Activated naive CD8-positive, alpha-beta T cell treated with anti-CD3 and anti-CD28 coated beads for 36 hours (primary cell): ENCODE measurements at places on chromosomes 1 and 21.

DNA sequence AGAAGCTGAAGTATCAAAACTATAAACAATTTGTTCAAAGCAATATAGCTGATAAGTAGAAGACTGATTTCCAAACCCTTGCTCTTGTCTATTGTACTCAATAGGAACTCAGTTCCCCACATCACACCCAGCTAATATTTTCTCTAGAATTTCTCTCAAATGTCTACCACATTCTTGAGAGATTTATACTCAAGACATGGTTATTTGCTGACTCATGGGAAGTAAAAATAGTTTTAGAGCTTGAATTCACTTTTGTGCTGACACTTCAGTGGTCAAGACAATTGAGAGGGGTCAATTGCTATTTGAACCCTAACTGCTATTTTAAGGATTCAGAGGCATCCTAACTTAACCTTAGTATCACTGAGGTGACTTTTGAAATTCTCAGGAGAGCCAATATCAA is 99.0 kb downstream of the TNNI3K start:
- no peak for DNase-seq

DNA sequence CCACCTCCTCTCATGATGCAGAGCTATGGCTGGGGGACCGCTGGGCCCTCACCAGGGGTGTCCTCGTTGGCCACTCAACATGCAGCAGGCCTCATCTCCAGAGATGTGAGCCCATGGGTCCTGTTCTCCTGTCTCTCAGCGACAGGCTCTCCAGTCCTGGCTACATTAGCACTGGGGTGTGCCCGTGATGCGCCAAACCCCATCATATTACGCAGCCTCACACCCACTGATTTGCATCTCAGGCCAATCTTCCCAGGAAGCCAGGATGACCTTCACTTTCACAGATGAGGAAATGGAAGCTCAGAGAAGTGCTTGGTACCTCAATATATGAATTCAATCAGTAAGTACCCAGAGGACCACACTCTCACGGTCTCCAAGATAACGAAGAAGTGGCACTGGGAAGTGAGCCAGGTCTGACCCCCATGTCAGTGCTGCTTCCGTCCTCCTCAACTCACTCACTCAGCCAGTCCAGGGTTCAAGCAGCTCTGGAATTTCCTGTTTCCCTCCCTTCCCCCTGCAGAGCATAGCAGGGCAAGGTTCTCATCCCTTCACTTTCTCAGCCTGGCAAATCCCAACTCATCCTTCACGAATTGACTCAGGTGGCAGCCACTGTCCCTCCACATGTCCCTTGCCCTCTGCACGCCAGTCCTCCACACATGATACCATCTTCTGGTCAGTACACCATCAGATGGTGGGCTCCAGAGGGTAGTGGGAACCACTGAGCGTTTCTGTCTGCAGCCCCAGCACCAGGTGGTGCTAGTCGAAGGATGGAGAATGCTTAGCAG is 28.9 kb upstream of the EVA1B start:
- no peak for DNase-seq

DNA sequence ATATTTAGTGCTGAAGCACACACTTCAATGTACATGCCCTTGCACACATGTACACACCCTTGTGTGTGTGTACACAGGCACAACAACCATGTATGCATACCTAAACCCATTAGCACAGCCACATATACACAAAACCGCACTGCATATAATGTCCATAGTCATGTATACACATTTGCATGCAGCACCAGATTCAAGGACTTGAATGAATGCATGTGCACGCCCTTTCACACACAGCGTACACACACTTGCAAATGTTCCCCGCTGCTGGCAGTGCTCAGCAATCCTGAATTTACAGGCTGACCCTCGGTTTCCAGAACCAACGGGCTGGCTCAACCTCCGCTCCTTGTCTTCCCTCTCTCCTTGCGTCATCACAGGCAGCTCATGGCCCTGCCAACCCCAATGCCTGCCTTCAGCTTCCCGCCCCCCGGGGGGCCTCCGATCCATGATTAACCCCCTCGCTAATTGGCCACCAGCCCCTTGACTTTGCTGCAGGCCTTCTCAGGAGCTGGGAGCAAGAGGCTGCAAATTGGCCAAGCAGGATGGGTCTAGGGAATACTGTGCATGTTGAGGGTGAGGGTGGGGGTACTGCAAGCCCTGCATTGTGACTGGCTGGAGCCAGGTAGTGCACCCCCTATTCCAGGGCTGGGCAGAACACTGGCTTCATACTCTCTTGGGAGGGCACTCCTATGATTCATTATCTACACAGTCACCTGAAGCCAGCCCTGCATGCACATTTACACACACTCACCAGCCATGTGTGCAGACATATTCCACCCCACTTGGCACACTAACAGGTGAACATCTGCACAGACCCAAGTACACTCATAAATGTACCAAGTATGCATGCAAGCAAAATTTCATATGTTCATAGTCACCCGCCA is 7.9 kb downstream of the GPR3 start:
- DNase-seq, result no peak

DNA sequence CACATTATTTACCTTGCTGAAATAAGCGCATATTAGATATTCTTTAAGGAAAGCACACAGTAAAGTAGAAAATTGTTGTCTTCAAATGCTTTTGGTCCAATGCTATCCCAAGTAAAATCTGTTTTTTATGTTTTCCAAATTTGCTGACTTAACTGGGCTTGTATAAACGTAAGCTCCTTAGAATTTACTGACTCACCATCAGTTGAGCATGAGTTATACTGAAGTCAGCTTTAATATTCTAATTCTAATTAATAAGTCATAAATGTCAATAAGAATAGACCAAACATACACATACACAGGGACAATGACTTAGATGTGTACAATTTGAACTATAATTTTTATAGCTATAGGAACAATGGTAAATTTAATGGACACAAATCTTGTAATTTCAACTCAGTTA is 319.2 kb downstream of the TPR start:
- DNase-seq, result no peak

DNA sequence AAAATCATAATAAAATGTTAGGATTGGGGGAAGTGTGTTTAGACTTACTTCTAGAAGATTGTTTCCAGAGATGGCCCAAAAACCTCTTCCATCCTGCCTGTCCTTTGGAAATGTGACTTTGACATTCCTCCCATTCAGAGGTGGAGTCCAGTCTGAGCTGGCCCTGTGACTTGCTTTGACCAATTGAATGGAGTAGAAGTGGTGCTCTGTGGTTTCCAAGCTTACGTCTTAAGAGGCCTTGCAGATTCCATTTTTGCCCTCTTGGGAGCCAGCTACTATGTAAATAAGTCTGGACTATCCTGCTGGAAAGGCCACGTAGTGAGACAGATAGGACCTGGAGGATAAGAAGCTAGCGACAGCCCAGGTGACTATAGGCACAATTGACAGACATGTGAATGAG is 1.3 kb upstream of the NT5C1A start:
- no peak for DNase-seq

- DNase-seq, result no peak
Measured at GRCh38 chr1:232459826-232460225, 170.1 kb downstream of the SIPA1L2 start.

DNA sequence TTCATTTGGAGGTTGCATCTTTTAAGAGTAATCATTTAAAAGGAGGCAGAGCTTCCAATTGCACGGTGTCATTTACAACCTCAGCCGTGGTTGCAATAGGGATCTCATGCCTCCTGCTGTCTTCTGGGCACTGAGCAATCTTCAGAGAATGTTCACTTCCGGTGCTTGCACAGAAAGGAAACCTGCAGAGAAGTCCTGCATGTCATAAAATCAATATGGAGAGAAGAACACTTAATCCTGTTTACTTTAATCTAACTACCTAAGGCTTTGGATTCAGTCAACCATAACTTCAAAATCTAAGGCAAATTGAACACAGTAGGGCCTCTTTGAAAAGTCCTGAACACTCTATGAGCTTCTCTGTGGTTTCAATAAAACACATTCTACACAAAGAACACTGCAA is 11.3 kb upstream of the MAP10 start:
- no peak for DNase-seq

- no peak for DNase-seq
Measured at GRCh38 chr1:15851210-15852035, 3.9 kb downstream of the SPEN start.

GRCh38 chr1:101520302-101520701 is 283.5 kb downstream of the S1PR1 start:
- no peak for DNase-seq

DNA sequence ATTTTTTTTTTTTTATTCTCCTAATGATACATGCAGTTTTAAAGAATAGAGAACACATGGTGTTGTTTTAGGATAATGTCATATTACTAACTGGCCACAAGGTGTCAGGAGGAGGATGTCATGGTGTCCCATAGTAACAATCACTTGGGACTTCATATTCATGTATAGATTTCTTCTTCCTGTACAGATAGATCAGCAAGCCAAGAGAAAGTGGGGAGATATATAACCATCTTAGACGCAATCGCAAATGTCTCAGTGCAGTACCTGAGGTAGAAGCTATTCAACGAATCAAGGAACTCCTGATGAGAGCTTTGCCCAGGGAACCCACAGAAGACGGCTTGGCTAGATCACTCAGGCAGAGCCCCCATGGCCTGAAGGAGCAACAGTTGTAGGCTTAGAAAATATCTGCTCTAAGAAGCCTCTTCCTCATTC is 12.3 kb downstream of the OR2T11 start:
- no peak for DNase-seq

- no peak for DNase-seq
Measured at GRCh38 chr1:180567654-180568053, 8.9 kb downstream of the OVAAL start.

DNA sequence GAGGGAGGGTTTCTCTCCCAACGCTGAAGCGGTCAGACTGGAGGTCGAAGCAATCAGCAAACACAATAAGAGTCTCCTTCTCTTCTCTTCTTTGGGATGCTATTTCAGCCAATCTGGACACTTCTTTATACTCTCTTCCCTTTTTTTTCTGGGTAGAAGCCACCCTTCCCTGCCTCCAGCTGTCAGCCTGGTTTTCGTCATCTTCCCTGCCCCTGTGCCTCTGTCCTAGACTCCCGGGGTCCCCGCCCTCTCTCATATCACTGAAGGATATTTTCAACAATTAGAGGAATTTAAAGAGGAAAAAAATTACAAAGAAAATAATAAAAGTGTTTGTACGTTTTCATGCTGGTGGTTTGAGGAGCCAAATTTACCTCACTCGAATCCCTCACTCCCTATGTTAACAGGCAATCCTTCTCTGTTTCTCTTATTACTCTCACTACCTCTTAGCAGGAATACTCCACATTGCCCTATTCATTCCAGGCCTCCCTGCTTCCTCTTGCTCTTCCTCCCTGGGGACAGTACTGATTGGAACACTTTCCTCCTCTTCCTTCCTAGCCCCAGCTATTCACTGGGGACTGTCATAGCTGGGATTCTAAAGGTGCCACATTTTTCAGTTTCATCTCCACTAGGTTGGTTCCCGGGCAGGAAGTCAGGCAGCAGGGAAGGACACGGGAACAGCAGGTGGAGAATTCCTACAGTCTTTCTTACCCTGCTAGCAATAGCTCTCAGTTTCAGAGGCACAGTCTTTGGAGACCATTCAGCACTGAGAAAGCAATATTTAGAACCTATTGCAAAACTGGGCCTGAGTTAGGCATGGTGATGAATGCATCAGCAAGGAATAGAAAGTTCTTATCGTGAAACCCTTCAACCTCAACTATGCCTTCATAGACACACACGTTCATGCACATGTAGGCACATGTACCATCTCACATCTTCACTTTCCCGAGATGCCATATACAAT is 288.0 kb downstream of the PBX1 start:
- no peak for DNase-seq

DNA sequence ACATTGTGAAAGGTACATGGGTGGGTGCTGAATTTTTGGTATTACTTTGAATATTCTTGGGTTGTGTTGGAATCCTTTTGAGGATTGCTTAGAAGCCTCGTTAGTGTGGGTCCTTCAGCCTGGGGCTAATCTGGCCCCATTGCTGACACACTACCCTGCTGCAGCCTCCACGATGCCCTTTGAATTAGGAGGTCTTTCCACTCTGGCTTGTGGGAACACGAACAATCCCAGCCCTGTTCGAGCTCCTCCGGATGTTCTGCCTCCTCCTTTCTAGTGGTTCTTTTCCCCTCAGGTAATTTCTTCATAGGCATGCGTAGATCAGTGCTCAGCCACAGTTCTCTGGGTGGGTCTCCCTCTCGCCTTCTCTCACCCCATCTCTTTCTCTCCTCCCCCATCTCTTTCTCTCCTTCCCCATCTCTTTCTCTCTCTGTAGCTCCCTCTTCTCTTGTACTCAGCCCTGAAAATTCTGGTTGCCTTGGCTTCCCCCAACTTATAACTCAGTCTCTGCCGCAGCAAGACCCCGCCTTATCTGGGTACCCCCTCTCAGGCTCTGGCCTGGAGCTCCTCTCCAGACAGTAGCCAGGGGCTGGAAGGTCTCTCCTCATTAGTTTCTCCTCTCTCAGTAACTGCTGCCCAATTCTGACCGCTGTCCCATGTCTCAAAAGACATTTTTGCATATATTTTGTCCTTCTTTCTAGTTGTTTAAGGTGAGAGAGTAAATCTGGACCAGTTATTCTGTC is 46.0 kb upstream of the SLC19A1 start:
- DNase-seq, result no peak

- no peak for DNase-seq
Measured at GRCh38 chr1:245961137-245961540, 545.9 kb downstream of the SMYD3 start.

GRCh38 chr1:221174330-221174993 is 295.2 kb downstream of the HLX start:
- no peak for DNase-seq

DNA sequence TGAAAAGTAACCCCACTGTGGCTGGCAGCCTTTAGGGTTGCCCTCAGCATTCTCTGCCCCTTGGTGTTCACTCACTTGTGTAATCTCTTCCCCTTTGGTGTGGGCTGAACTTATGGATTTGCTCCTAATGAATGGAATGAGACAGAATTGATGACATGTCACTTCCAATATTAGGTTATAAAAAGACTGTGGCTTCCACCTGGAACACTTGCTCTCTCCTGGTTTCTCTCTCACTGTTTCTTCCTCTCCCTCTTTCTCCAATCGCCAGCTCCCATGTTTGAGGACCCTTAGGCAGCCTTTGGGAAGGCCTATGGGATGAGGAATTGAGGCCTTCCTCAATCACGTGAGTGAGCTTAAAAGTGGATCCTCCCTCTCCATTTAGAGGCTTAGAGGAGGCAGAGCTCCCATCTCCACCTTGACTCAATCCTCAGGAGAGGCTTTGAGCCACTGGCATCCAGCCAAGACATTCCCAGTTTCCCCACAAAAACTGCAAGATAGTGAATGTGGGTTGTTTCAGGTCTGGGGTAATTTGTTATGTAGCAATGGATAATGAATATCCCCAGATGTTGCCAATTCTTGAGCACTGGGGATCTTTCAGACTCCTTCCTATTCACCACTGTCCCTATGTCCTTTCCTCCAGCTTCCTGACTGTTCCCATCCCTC is 95.5 kb upstream of the CD34 start:
- no peak for DNase-seq

GRCh38 chr1:170872663-170873062 is 62.7 kb upstream of the MROH9 start:
- no peak for DNase-seq
